ENCODE measurements at places on chromosomes 7 and 10. TPM values are rescaled to one million over a fixed set of nuclear protein-coding genes. Genes with fewer than 3 reads are reported as not detected.

DNA sequence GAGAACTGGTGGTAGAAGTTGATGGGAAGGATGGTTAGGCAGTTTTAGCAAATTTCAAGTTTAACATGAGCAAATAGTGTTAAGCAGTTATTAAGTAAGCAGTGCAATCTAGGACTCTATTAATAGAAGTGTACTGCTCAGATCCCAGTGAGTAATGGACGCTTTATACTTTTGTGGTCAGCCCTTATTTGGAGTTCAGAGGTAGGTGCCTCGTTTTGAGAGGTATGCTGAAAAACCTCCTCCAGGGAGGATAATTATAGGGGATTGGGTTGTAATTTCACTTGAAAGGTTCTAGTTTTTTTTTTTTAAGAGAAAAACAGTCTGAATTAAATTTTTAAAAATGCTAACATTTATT is 33.5 kb upstream of the CCDC7 start:
- no peak overlapping the region for H3K27ac ChIP-seq
- no peaks in the 10 kb centered on the region for H3K27me3 ChIP-seq
- H3K36me3 ChIP-seq, result no peaks in the 10 kb centered on the region
- H3K4me1 ChIP-seq, result peaks cover 2% of the 10 kb centered on the region
- H3K4me3 ChIP-seq, result no peak overlapping the region

- no peak overlapping the region for H3K4me3 ChIP-seq
- H3K36me3 ChIP-seq, result no peaks in the 10 kb centered on the region
- DNase-seq, result no peak
- H3K27me3 ChIP-seq, result no peaks in the 10 kb centered on the region
Observed at GRCh38 chr10:80760914-80761371, 223.2 kb downstream of the SH2D4B start.

GRCh38 chr10:76236356-76236755 is 804.9 kb downstream of the LRMDA start:
- no peak for DNase-seq
- H3K4me3 ChIP-seq, result no peak overlapping the region
- no peak overlapping the region for H3K27ac ChIP-seq
- H3K4me1 ChIP-seq, result no peaks in the 10 kb centered on the region

DNA sequence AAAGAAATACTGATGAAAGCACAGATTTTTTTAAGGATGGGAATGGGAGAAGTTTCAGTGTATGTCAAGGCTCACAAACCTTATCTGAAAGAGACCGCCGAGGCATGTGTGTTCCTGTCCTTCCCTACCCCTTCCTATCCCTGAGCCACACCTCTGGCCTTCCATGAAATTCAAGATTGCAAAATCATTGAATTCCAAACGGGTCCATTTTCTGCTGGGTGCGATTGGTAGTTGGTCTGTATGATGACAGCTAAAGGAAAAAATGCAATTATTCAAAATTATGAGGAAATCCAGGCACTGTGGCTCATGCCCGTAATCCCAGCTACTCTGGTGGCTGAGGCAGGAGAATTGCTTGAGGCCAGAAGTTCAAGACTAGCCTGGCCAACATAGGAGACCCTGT is 170.1 kb downstream of the ARHGAP12 start:
- H3K36me3 ChIP-seq, result no peaks in the 10 kb centered on the region
- H3K27ac ChIP-seq, result no peak overlapping the region
- H3K4me3 ChIP-seq, result no peak overlapping the region
- H3K4me1 ChIP-seq, result peaks cover 4% of the 10 kb centered on the region

ADIRF gene
- not detected for polyA plus RNA-seq
